Activated T-cell treated with anti-CD3 and anti-CD28 coated beads, Interleukin-2, amount 50 U/mL, for 48 hours (primary cell): ENCODE measurements at places on chromosomes 2 and 18.
A peak's percentile ranks its signal among the peaks of the same experiment; 100 is the strongest.

DNA sequence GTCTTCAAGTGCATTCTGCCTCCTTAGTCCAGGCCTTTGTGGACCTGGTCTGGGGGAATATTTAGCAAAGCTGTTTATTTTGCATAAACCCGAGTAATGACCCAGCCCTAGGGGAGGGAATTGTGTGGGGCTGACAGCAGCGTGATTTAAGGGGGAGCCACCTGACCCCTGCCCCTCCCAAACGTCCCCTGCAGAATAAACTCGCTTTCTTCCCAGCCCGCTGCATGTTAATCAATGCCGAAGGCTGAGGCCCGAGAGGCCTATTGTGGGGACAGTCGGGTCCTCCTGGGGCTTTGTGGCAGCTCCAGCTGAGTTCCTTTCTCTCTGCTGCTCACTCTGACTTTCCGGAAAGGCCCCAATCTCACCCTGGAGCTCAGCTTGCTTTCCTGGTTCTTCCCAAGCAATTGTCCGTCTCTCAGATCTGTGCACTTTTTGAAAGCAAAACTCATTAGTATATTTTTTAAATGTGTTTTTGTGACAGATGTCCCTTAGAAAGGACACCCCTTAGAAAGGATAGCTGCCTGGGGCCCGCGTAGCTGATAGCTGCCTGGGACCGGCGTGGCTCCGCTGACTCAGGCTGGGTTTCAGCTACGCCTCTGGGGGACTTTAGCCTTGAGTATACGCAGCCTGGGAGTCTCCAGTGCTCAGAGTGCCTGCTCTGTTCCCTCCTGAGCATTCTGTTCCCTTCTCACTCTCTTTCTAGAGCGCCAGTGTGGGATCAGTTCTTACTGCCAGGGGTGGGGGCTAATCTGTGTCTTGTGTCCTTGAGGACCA is 158.3 kb downstream of the GLI2 start:
- DNase-seq: no peak

DNA sequence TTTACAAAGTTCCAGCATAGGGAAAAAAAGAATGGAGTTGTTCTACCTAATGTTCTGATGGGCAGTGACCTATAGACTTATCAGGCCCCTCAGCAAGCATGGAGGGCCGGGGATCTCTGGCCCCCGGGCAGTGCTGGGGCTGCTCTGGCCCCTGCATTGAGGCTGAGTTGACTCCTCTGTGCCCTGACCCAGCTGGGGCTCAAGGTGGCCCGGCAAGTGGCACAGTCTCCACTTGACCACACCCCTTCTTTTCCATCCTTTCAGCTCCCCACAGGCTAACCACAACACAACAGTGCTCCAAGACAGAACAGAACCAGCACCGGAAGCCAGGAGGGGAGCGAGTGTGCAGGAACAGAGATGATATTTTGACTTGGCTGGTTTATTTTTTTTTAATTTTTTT is 19.9 kb downstream of the TOGARAM2 start:
- no peak for DNase-seq

DNA sequence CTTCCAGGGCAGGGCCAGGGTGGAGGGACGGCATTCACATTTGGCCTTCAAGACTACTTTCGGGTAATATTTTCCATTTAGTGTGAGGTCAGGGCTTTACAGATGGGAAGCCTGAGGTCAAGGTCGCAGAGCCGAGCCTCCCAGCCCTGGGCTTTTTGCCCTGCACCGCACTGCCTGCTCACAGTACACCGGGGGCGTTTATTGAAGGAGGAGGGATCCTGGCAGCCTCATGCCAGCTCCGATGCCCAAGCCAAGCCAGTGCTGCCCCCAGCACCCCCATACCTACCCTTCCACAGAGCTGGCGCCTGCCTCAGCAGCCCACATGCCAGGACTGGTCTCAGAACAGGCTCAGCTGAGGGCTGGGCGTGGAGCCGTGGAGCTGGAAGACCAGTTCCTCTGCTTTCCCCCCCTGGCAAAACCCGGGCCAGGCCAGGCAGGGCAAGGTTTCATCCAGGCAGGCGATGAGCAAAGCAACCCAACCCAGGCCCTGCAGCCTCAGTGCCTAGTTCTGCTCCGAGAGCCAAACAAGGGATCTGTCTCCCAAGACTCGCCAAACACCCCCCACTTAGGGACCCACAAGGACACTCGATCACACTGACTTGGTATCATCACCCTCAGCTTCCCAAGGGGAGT is 11.9 kb downstream of the SDC1 start:
- no peak for DNase-seq

DNA sequence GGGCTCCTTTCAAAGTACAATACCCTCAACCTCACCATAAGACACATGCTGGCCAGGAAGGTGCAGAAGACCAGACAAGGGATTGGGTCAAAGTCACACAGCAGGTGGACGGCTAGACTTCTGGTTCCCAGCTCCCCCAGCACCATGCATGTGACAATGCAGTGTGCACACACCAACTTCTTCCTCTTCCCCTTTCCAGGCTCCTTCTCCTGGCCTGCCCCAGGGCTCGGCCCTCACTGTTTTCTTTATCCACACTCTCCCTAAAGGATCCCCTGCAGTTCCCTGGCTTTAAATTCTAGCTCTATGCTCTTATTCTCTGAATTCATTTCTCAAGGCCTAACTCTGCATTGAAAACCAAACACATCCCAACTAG is 82.3 kb downstream of the LOXHD1 start:
- no peak for DNase-seq

GRCh38 chr2:136444323-136444722 is 321.0 kb upstream of the THSD7B start:
- DNase-seq: no peak

- no peak for DNase-seq
These were observed 14.8 kb upstream of the BBS5 start for GRCh38 chr2:169464466-169464865.

- DNase-seq: no peak
These were observed 4.9 kb downstream of the ANTXR1 start for GRCh38 chr2:69017835-69018234.

DNA sequence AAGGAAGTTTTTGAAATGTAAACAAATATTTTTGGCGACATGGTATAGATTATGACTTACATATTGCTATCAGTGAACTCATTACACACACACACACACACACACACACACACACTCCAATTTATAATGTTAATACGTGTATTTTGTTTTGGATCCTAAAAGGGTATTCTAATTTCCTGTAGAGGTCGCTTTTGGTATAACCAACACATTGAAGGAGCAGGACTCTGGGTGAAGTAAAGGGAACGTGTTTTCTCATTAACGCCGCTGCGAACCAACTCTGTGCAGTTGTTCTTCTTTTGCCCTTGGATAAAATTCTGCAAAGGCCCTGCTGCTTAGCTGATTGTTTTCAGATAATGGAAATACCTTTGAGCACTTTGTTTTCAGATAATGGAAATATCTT is 190.4 kb downstream of the PMAIP1 start:
- no peak for DNase-seq

GRCh38 chr2:217964275-217965161 is 38.3 kb downstream of the TNS1 start:
- DNase-seq: no peak

- no peak for DNase-seq
These were observed 96.5 kb downstream of the INO80D start for GRCh38 chr2:205989271-205990071.

DNA sequence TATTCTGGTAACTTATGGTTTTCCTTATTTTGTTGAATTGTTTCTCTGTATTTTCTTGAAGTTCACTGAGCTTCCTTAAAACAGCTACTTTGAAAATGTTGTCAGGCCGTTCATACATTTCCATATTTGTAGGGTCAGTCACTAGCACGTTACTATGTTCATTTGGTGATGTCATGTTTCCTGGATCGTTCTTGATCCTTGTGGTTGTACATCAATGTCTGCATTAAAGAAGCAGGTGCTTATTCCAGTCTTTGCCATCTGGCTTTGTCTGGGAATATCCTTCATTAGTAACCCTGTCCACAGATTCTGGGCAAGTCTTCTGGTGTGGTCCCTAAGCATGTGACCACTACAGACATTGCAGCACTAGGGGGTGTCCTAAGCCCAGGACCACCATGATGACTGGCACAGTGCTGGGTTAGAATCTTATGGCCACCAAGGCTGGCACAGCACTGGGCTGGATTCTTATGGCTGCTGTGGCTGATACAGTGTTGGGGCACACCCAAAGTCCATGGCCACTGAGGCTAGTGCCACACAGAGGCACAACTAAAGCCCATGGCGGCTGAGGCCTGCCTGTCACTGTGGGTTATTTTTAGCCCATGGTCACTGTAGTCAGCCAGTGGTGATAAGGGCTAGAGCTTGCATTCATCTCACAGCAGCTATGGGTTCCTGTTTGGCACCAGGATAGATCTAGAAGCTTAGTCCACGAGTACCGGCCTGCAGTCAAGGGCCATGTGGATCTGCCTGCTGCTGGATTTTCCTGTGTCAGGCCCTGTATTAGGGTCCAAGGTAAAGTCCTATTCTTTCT is 13.2 kb downstream of the VWA3B start:
- DNase-seq: no peak

DNA sequence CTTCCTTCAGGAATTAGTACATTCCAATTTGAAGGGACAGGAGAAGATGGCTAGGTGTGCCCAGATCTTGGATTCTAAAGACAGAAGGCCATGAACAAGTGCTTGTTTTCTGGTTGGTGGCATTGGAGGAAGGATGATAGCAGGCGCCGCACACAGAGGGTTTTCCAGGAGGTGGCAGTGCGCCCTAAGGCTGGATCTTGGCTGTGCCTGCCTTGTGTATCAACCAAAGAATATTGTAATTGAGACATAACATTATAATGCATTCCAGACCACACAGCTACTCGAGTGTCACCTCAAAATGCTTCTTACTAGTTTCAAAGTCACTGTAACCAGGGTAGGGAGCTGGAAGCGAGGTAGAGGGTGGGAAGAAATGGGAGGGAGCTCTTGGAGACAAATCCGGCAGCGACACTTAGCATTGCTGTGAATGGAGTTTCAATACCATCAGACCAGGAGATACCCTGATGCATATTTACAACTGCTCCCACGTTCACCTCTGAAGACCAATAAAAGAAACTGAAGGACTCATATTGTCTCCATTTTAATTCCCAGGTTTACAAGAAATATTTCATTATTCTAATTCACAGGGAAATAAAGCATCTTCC is 42.5 kb downstream of the CPO start:
- peak; percentile 62 for DNase-seq

DNA sequence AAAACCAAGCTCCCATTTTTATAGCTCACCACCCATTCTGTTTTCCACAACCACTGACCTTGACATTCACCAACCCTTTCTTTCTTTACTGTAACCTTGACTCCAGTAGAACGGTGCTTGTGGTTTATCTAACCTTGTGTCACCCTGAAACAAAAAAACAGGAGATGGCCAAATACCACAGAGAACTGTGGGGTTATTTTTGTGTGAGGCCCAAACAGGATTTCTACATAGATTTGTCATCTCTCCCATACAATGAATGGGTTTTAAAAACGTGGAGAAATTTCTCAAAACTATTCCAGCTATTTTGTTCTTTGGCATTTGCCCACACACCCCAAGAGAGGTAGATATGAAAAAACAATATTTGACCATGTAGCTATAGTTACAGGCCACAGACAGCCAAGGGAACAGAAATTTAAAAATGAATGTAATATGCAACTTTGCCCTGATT is 231.3 kb upstream of the TANK start:
- DNase-seq: no peak

- DNase-seq: no peak
These were observed 486.3 kb downstream of the ARHGAP15 start for GRCh38 chr2:143615562-143615961.

GRCh38 chr2:202813387-202813786 is 58.2 kb downstream of the ICA1L start:
- DNase-seq: no peak

- peak; percentile 51 for DNase-seq
These were observed at the start of gene CERKL for GRCh38 chr2:181656450-181657291. Gene CERKL (minus strand): TSS chr2:181657105. CDS start chr2:181657006, 99 bp downstream.

- no peak for DNase-seq
These were observed 368.8 kb downstream of the NUP35 start for GRCh38 chr2:183493040-183493439.

GRCh38 chr2:210224591-210224940 is 681 bp downstream of the ACADL start:
- no peak for DNase-seq

DNA sequence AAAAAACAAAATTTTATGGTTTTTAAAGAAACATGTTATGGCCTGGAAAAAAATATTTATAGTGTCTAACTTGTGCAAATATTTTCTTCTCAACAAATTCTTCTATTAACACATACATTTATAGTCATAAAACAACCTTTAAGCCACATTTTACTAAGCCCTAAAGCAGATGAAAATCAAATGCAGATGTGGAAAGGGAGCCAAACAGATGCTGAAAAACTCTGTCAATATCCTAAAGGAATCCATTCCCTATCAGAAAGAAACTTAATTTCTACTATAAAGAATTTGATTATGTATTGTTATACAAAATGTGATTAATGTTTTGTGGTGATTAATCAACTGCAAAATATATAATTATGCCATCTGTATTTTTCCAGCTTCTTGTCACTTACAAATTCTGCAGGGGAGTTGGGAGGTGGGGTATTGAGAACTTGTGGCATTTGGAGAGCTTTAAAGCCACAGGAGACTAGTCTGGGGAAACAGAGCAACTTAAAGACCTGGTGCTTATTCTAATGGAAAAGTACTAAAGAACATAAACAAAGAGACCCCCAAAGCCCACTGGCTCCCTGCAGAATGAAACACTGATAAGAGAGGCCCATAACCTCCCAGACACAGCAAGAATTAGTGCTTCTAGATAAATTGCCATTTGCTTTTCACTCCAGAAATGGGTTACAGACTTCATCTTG is 1721.0 kb upstream of the PIK3C3 start:
- DNase-seq: no peak

GRCh38 chr2:186590759-186591505 is 1.1 kb downstream of the ITGAV start:
- peak; percentile 32 for DNase-seq

DNA sequence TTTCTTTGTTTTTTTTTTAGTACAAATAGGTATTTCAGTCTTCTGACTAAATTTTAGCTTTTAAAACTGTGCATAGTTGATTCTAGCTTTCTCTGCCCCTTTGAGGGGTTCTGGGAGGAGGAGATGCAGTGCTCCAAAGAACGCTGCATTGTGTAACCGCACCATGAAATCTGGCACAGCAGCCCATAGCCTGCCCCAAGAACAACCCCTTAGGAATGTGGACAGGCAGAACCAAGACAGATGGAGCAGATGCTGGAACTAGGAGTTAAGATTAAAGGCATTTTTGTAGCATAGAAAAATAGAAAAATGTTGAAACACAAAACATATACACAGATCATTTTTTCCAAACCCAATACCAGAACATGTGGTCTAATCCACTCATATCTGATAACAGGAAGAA is 187.5 kb downstream of the SCG2 start:
- no peak for DNase-seq
